ENCODE measurements at places on chromosomes 4 and X.
A peak's percentile ranks its signal among the peaks of the same experiment; 100 is the strongest.

- no peak for DNase-seq
Observed at GRCh38 chrX:68699960-68700746, 52.7 kb downstream of the STARD8 start.

- no peak for DNase-seq
Observed at GRCh38 chrX:33840176-33840575, 291.9 kb downstream of the FAM47A start.

GRCh38 chr4:82865592-82865991 lies 25.4 kb downstream of the SEC31A start:
- DNase-seq = no peak

GRCh38 chr4:156998500-156999174 lies 27.0 kb upstream of the PDGFC start:
- DNase-seq = no peak

DNA sequence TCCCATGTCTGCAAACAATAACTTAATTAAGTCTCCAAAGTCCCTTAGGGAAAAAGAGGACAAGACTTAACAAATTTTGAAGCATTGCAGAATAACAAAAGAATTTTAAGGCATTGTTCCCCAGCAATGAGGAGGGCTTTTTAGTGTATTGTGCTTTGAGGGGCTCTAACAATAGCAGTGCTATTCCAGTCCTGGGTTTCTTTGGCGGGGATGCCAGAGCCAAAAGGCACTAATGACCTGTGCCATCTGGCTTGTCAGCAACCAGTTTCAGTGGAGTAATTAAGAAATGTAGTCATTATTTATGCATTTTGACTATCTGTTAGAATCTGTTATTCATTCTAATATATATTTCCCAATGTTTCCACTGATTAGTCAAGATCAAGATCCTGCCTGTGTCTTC lies 575.4 kb downstream of the SPRY1 start:
- DNase-seq = no peak

DNA sequence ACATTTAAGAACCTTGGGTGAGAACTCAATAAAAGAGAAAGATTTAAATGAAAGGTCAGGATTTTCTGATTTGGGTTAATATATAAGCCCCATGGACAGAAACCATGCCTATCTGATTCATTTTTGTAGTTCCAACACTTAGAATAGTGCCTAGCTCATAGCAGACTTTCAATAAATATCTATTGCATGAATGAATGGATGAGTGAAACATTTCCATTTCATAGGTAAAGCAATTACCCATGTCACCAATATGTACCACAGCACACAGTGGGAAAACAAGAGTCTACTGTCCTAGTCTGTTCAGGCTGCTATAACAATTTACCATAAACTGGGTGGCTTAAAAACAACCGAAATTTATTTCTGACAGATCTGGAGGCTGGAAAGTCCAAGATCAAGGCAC lies 63.9 kb upstream of the PTPN13 start:
- DNase-seq = no peak

DNA sequence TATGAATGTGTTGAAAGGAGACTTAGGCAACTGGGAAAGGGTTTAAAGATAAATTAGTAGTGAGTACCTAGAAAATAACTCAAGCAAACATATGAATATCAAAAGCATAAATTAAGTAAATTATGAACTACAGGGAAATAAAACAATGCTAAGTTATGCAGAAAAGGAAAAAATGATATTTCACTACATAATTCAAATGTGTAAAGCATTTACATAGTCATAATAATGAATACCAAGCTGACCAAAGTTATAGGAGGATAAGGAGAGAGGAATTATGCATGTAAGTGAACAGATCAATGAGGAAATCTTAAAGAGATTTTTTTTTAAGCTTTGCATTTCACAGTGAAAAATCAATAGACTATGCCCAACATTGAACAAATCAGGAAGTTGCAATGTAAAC lies 145.0 kb downstream of the HDX start:
- no peak for DNase-seq

DNA sequence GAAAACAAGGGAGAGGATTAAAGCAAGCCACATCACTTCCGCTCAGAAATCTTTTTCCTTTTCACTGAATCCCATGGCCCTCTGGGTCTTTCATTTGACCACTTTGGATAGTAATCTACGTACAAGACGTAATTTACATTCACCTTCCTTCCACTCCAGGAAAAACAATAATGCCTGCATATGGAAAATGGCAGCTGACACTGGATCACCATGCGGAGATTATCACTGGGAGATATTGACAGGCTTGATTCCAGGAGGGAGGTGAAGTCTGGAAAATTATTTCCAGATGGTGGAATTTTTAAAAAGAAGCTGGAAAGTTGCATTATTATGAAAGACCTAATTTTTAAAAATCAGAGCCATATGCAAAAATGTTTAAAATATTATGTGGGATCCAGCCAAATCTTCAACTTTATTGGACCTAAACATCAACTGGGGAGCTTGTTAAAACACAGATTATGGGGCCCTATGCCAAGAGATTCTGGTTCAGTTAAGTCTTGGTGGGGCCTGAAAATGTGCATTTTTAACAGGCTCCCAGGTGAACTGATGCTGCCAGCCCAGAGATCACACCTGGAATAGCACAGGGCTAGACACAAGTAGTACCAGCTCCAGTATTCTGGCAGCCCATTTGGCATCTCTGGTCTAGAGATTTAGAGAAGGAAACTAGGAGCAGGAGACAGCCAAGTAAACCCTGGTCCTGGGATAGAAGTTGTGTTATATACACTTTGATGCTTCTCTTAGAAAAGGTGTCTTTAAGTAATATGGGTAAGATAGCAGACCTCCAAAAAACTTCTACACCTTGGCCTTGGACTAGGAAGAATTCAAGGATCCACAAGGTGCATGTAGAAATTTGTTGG lies 290.3 kb upstream of the LDB2 start:
- DNase-seq = no peak

GRCh38 chrX:37872303-37872655 lies 24.9 kb upstream of the DYNLT3 start:
- no peak for DNase-seq

DNA sequence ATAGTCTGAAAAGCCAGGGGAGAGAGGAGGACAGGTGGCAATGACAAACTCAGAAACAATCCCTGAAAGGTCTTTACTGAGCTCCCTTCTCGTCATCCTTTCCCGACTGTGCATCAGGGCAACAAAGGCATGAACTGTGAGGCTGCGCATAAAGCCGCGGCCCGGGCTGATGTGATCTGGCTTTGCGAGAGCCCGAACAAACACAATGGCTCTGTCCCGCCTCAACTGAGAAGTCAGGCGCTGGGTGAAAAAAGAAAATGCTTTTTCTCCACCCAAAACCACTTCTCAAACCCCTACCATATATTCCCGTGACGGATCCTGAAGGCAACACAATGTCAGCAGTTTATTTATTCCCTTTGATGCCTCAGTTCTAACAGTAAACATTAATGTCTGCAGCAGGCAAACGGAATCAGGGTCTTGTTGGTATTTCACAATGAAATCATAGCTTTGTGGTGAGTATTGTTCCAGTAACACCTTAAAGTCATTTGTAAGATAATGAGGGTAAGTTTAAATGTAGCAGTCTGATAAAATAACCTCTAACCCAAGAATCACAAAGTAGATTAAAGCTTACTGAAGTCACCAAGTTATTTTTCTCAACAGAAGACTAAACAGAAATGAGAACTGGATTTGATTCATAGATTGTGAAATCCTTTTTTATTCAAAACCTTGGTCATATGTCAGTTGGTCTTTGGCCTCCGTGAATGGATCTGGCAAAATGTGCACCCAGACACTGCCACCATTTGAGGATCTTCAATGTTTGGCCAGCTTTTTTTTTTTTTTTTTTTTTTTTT lies 67.4 kb downstream of the APBB2 start:
- DNase-seq = peak; percentile 78

DNA sequence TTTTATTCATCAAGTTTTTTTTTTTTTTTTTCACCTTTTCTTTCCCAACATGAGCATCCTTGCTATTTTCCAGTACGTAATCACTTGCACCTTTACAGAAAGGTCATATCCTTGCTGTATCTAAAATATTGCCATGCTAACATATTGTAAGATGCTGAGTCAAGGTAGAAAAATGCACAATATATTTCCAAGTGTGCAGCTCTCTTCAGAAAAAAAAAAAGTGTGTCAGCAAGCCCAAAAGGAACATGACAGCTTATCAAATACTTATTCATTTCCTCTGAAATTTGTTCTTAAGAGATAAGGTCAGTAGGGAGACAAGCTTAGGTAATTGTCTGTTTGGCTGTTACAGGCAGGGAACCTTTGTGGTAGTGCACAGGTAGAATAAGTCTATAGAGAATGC lies 27.0 kb downstream of the SH2D1A start:
- DNase-seq = no peak

Data from ELF-1 (cell line).